ENCODE measurements at places on chromosomes 1 and 21.

DNA sequence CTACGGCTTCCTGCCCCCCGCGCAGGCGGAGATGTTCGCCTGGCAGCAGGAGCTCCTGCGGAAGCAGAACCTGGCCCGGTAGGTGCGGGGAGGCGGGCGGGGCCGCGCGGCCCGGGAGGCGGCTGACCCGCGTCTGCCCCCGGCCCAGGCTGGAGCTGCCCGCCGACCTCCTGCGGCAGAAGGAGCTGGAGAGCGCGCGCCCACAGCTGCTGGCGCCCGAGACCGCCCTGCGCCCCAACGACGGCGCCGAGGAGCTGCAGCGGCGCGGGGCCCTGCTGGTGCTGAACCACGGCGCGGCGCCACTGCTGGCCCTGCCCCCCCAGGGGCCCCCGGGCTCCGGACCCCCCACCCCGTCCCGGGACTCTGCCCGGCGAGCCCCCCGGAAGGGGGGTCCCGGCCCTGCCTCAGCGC lies 16.6 kb downstream of the NOC2L start:
- DNase-seq: no peak

GRCh38 chr1:228190778-228191177 lies 17.1 kb upstream of the OBSCN start:
- no peak for DNase-seq

GRCh38 chr1:118388301-118388959 lies 203.4 kb upstream of the SPAG17 start:
- no peak for DNase-seq

DNA sequence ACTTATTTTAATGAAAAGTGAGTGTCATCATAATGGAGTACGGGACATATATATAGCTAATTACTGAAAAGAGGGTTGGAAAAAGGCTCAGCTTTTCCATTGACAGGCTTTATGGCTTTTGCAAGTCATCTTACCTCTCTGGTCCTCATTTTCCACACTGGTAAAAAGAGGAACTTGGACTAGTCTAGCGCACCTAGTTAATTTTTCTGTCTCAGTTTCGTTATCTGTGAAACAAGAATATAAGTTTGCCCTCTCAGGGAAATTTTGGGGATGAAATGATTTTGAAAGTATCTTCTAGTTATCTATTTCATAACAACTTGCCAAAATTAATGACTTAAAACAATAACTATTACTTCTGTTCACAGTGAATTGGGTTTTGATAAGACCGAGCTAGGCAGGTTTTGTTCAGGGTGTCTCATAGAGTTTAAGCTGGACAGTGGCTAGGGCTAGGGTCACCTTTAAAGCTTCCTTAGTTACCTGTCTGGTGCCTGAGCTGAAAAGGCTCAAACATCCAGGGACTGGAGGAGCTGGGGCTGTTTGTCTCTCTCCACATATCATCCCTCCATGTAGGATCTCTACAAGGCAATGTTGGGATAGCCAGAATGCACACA lies 91.7 kb downstream of the TYW3 start:
- DNase-seq: no peak

GRCh38 chr1:94456736-94457135 lies 38.5 kb downstream of the ABCD3 start:
- DNase-seq: no peak

- no peak for DNase-seq
Observed at GRCh38 chr1:208173749-208174148, 70.4 kb downstream of the PLXNA2 start.

- DNase-seq: no peak
Observed at GRCh38 chr1:101964708-101965107, 32.0 kb downstream of the OLFM3 start.

- DNase-seq: no peak
Observed at GRCh38 chr1:15453734-15454133, 2.8 kb upstream of the CELA2A start.

DNA sequence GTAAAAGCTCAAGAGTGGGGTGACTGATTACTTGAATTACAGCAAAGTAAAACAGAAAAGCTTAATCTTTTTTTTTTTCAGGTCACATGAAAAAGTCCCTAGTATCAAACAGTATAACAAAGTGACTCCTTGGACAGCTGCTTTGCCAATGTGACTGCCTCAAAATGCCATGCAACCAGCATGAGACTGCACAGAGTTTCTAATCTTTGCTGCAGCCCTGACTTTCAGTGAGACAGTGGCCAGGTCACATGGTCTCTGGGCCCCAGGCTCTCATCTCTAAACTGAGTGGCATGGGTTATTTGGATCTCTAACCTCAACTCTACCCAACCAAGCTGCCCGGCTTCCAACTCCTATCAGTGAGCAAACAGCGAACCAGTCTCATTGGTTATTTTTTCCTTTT lies 169.0 kb downstream of the VAV3 start:
- DNase-seq: no peak

- DNase-seq: no peak
Observed at GRCh38 chr21:21530680-21531079, 532.5 kb downstream of the NCAM2 start.

GRCh38 chr21:36030581-36031189 lies 29.6 kb downstream of the SETD4 start:
- DNase-seq: no peak

DNA sequence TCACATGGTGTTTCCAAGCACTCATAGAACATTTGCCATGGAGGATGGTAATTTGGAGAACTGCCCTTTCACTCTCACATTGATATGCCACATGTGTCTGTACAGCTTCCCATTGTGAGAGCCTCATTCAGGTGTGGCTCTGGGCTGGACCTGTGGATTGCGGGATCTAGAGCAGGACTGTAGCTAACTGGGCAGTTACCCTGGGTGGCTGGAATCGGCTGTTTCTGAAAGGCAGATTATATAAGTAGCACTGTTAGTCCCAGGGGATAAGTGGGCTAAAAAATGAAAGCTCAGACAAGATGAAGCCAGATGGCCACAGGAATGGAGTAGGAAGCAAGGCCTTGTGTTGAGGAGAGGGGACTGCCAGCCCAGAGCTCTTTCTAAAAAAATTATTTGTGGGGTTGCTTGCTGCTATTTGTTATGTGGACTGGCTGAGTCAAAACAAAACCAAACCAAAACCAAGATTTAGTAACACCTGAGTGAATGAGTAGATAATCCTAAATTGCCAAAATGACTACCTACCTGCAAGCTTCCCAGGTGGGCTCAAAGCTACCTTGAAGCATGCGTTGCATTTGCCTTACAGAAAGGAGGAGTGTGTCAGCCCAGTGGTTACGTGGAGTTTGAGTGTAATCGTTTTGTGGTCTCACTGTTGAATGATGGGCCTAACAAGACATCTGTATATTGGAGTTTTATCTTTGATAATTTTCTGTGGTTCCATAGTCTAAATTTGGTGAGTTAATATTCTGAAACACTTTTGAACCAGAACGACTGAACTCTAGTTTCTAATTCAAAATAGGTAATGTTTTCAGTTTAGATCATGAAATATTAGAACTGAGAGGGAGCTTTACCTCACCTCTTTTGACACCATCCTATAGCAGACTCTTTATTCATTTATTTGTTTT lies 58.0 kb downstream of the SDCCAG8 start:
- DNase-seq: no peak

GRCh38 chr1:72938408-72938807 lies 656.1 kb upstream of the NEGR1 start:
- no peak for DNase-seq

DNA sequence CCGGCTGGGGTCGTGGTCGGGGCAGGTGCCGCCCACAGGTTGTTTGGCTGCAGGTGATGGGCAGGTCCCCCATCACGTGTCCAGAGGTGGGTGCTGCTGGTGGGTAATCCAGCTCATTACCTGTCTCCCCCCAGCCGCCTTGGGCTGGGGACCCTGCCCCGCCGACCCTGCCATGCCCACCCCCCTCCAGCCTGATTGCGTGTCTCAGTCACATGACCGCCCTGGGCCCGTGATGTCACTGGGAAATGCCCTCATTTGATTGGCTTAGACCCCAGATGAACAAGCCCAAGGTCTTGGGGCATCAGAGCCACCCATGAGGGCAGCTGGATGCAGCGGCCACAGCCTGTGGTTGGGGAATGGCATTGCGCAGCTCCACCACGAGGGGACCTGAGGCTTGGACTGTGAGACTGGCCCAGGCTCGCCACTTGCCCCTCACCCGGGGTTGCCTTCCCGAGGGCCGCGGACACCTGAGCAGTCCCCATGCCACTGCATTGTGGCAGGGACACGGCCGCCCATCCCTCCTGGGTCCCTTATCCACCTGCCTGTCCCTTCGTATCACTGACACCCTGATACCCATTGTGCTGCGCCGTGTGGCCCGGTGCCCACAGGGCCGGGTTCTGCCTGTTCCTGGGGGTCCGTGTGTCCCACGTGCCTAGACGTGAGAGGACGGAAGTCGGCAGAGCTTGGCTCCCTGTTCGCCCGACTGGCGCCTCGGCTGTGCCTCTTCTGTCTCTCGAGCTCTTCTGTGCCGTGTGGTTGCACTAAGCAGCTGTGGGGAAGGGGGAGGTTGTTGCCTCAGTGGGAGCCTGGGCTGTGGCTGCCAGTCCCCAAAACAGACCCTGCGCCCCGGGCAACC lies 68.0 kb downstream of the FAAP20 start:
- no peak for DNase-seq

DNA sequence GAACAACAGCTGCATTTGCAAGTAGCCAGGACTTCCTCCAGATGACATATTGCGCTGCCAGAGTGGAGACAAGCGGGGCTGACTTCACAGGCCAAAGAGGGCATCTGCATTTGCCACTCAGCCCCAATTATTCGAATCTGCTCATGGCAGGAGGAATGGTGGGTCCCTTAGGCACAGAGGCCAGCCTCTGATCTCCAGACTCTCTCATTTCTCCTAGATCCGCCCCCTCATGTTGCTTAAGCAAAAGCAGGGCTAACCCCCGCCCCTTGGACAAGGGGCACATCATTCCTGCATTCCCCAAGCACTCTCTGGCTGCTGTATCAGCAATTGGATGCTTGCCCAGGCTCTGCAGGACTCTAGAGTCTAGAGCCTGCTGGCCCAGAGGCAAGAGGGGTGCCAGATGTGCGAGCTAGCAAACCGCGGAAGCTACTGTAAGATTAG lies 262.4 kb downstream of the ST6GALNAC3 start:
- DNase-seq: no peak

DNA sequence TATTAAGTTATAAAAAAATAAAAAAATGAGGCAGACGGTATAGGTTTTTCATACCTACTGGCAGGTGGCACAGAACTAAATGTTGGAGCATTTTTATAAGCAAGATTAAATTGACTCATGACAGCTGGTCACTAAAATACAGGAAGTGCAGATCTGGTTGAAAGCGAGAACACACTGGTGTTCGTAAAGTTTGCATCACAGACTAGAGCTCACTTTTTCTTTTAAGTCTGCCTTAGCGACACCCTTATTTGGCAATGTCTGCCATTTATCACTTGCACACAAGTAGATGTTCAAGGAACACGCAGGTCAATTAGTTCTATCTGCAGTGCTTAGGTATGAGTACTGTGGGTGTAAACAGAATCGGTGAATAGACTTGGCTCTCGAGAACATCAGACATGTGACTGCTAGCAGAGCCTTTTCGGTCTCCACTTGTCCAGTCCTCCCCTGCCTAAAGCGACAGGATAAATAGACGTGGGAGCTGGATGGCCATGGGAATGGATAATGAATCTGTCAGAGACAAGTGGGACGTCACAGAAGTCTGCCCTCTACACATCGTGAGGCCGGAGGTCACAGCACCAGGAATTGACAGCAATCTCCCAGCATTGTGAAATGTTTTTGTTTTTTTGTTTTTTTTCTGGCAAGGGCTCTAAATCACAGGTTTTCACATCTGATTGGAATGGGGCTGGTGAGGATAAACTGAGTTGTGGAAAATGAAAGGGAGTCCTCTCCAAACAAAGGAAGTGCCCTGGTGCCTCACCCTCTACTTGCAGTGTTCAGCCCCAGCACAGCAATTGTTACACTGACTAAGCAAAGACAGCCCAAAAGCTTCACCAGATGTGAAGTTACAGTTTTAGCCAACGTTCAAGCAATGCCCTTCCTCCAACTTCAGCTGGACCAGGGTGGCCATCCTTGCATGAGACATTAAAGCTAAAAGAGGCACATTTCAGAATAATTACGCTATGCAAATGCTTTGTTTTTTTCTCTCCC lies 248.9 kb downstream of the NTNG1 start:
- DNase-seq: no peak

GRCh38 chr1:31701091-31701736 lies 2.6 kb downstream of the COL16A1 start:
- DNase-seq: no peak

GRCh38 chr1:102219463-102219862 lies 222.7 kb upstream of the OLFM3 start:
- DNase-seq: no peak

DNA sequence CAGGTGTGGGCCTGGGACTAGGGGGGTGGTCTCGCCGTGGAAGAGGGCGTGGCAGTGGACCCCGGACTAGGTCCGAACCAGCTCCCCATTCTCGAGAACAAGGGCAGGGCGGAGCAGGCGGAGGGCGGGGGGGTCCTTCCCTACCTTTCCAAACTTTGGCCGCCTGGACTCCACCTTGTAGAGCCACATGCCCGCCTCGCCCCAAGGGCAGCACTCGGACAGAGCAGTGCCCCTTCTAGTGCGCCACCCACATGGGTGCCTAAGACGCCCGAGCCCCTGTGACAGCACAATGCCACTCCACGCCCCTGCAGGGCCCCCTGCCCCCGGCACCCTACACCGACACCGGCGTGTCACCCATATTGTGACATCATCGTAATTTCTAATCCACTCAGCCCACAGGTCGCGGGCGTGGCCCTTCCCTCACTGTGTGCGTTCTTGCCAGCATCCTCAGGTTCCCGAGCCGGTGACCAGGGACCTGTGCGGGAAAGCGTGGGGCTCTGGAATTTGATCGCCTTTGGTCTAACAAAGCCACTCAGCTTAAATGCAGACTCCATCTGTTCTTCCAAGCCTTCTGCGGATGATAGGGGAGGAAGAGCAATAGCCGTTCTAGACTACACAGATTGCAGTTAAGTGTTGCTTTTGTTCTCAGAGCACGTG lies 553 bp upstream of the STMN1 start:
- peak; percentile 78 for DNase-seq

- DNase-seq: no peak
Observed at GRCh38 chr1:235024711-235025421, 103.8 kb downstream of the TOMM20 start.

DNA sequence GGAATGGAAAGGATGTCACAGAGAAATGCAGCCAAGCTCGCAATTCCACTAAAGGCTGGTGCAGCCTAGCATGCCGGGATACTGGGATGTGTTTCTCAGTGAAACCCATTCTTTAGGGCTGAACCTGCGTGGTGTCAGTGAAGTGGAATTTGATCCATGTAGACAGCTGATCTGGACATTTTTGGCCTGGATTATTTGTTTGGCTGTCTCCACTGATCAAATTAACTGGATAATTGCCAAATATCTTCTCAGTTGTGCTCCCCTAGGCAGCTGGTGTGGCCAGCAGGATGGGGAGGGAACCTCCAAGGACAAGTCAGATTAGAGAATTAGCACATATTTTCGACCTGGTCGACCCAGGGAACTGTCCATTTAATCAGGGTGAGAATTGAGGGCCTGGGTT lies 318.4 kb downstream of the RPS6KC1 start:
- no peak for DNase-seq

DNA sequence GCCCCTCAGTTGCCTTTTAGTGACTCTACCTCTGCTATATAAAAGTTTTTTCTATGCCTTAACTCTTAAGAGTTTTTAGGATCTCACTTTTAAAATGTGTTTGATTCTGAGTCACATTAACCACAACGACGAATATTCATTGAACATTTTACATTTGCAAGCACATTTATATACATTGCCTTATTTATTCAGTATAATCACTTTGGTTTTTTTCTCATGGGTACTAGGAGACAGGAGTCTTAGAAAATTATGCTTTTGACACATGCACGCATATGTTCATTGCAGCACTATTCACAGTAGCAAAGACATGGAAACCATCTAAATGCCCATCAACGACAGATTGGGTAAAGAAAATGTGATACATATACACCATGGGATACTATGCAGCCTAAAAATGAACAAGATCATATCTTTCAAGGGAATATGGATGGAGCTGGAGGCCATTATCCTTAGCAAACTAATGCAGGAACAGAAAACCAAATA lies 236.9 kb upstream of the SPAG17 start:
- no peak for DNase-seq
